ENCODE measurements at places on chromosomes 1 and 21.

GRCh38 chr1:43056460-43056859, 97.8 kb upstream of the SLC2A1 start:
- no peak for DNase-seq

DNA sequence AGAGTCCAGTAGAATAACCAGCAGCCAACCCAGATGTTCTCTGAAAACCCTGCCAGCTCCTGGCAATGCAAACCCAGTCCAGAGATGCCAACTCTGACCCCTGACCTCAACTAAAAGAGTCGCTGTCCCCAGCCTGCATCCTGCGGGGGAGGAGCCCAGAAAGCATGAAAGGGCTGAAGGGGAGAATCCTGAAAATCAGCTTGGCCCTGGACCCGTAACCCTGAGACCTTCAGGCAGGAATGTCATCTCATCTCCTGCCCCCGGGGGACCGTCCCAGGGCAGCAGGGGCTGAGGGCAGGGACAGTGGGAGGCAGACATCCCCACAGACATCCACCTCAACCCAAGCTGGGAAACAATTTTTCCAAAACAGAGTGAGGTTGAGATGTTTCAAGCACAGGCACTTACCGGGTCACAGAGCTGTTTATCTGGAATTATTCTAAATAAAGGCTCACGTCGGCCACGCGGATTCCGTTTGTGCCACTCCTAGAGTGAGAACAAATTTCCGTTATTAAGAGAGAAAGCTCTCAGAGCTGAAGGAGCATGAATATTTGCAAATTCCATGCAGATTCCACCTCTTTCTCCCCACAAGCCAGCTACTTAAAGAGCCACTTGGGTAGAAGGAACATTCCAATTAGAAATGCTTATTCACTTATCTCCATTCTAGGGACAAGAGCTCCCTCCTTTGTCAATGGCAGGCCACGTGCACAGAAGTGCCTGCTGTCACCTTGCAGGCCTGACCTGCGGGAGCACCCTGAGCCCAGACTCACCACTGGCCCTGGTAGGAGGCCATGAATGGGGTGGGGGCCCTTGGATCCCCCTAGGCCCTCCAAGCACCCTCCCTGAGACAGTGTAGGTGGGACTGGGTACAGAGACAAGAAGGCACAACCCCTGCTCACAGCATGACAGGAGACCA, 240.1 kb downstream of the NPHP4 start:
- no peak for DNase-seq

GRCh38 chr1:38529391-38529790, 330.2 kb downstream of the RRAGC start:
- no peak for DNase-seq

DNA sequence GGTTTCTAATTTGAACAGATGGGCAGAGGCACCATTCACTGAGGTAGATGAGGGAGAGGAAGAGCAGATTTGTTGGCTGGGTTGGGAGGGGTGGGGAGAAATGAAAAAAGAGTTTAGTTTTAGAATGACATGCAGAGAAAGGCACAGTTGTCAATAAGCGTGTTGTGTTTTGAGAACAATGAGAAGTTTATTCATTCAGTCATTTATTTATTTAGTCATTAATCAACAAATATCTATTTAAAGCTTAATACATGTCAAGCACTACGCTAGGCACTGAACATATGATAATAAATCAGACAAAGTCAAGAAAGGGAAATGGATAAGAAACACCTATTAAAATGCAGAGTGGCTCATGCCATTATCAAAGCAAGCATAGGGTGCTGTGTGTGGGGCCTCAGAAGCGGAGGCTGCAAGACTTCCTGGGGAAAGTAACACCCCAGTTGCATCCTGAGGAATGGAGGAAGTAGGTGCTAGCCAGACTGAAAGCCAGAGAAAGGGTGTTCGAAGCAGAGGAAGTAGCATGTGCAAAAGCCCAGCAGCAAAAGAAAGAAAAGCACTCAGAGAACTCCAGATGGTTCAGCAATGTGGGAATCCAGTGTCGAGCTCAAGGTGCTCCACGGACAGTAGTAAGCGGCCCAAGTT, 114.1 kb downstream of the RNF220 start:
- DNase-seq, result no peak

DNA sequence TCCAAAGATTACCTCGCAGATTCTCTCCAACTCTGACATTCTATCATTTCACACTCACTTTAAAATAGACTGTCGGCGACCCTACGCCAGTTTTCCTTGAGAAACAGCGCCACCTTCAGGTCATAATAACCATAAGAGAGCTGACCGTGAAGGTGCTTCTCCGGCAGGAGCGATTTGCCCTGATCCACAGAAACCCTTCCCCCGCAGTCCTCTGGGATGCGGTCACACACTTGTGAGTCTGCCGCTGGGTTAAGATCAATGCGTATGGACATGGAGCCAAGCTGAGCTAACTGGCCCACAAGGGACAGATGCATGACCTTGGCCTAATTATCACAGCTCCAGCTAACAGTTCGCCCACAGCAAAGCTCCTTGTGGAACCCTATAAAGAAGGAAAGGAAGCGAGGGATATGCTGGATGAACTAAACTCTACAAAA, 32.8 kb upstream of the IFNAR2 start:
- DNase-seq, result peak; percentile 56

- peak; percentile 35 for DNase-seq
Observed at GRCh38 chr1:92822879-92823278, 9.0 kb upstream of the RPL5 start.

GRCh38 chr1:193312432-193312831, 126.0 kb upstream of the B3GALT2 start:
- DNase-seq, result no peak

DNA sequence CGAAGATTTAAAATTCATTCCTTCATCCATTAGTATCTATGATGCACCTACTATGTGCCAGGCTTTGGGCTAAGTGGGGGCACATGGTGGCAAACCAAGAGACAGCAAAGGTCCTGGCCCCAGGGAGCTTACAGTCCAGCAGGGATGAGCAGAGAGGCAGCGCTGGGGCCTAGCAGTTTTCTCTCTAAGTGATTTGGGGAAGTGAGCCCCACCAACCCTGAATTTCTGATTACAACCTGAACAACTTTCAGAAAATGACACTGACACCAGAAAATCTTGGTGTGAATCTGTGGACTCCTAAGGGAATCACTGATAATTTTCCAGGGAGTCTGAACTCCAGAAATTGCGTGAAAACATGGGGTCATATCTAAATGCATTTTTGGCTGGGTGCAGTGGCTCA, 111.5 kb downstream of the CAPN8 start:
- DNase-seq, result no peak

GRCh38 chr1:212677136-212677535, 22.5 kb downstream of the BATF3 start:
- no peak for DNase-seq

DNA sequence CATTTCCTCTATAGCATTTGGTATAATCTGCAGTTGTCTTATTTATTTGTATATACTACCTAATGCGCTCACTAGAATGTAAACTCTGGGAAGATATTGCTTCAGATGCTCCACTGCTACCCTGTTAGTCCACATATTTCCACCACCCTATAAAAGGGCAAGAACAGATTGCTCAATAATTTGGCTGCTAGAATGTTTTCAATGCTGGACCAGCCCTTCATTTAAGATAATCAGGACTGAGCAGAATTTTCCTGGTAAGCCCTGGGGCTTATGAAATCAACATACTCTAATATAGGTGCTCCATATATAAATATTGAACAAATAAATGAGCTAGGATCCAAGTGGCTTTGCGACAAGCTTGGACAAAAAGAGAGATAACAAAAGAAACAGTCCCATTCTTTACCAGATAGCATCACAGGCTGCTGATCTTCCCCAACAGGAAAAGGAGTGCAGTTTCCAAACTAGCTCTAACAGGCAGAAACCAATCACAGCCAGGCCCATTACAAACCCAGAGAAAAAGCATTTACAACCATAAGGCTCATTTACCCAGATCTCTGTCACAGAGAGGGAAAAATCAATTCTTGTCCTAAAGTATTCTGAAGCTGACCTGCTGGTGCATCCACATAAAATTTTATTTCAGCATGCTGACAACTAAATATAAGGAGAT, 8.3 kb downstream of the BCAR3 start:
- no peak for DNase-seq

DNA sequence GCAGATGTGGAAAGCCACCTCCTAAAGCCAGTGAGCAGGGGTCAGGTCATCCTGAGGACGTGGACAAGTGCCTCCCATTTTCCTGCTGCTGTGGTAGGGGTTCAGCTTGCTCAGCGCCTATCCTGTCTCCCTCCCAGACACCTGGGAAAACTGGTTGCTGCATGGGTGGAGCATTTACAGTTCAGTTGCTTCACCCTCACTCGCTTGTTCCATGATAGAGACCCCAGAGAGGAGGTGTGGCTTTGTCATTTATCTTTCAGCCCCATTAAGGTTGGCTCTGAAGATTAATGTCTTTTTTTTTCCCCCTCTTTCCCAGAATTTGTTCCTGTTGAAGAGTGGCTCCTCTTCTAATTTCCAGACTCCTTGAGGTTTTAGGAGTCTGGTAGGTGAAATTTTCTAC, 9.2 kb downstream of the VANGL1 start:
- no peak for DNase-seq
